Thoracic aorta endothelial cell (primary cell): ENCODE measurements at places on chromosomes 11 and 22. TPM values are rescaled to one million over a fixed set of nuclear protein-coding genes. Genes with fewer than 3 reads are reported as not detected.

PHETA2 gene
- total RNA-seq, result 8.6 and 11.2 TPM in 2 replicates

IGSF9B gene
- total RNA-seq, result under 0.01 TPM in 2 replicates

CDHR5 gene
- not detected in 2 replicates for total RNA-seq

APOA4 gene
- total RNA-seq, result not detected in 2 replicates

INPP5J gene
- total RNA-seq, result 0.13 and 0.29 TPM in 2 replicates

KCTD14 gene
- 1.1 and 1.2 TPM in 2 replicates for total RNA-seq

PRR33 gene
- total RNA-seq, result not detected in 2 replicates

MS4A15 gene
- not detected in 2 replicates for total RNA-seq
